Activated T-cell treated with anti-CD3 and anti-CD28 coated beads, Interleukin-2, amount 50 U/mL, for 72 hours (primary cell): ENCODE measurements at places on chromosomes 4 and X.

- H3K27ac ChIP-seq: no peak overlapping the region
- H3K36me3 ChIP-seq: no peaks in the 10 kb centered on the region
- H3K4me1 ChIP-seq: peaks cover 9% of the 10 kb centered on the region
- no peak for DNase-seq
- no peak overlapping the region for H3K4me3 ChIP-seq
Measured at GRCh38 chr4:54139332-54139731, 39.4 kb downstream of the GSX2 start.

- no peak for DNase-seq
- H3K36me3 ChIP-seq: no peaks in the 10 kb centered on the region
- H3K27ac ChIP-seq: no peak overlapping the region
- no peak overlapping the region for H3K4me3 ChIP-seq
- peaks cover 90% of the 10 kb centered on the region for H3K4me1 ChIP-seq
- H3K27me3 ChIP-seq: peaks cover 5% of the 10 kb centered on the region
Measured at GRCh38 chr4:184315675-184316359, 98.1 kb upstream of the ENPP6 start.

- H3K4me3 ChIP-seq: peak within 1 kb of the TSS; percentile 83
- H3K27ac ChIP-seq: peak within 1 kb of the TSS; percentile 6
- H3K36me3 ChIP-seq: no peaks in the 10 kb centered on the region
Measured at GRCh38 chr4:47031011-47031678, at the start of gene GABRB1. Gene GABRB1 (plus strand): TSS chr4:47031567.

DNA sequence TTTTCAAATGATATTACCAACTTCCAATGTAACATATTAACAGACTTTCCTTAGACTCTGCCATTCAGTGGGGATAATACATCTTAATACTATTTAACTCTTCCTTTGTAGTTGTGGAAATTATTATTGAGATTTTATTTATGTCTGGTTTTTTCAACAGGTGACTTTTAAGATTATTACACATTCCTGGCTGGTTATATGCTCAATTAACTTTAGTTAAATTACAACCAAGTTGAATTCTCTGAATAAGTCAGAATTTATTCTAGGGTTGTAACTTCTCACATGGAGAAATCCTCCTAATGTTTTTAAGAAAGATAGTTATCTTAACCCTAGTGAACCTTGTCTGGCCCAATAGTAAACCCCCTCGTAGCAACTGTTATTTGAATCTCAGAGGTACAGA is 107.3 kb downstream of the SLC10A6 start:
- H3K27me3 ChIP-seq: no peaks in the 10 kb centered on the region
- H3K4me3 ChIP-seq: no peak overlapping the region
- DNase-seq: no peak
- H3K4me1 ChIP-seq: no peaks in the 10 kb centered on the region
- H3K27ac ChIP-seq: no peak overlapping the region
- no peaks in the 10 kb centered on the region for H3K36me3 ChIP-seq

DNA sequence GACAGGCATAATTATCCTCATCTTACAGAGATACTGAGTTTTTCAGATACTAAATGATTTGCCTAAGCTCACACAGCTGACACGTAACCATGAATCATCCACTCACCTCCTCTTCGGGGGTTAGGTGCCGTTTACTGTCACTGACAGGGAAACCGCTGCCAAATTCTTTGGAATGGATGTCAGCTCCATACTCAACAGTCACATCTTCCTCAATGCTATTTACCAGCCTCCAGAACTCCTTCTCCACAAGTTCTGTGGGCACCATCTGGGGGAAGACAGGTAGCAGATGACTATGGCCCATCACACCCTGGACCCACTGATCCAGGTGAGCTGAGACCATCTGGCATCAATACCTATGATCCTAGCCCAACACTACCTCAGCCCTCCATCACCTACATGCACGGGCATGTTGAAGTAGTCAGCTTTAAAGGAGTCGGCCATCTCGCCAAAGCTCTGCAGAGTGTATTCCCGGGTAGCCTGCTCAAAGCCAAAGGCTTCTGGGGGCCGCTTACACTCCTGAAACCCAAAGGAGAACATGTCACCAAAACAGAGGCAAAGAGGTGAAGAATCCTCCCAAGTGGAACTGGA is 13.5 kb downstream of the KDM5C start:
- H3K4me3 ChIP-seq: no peak overlapping the region
- H3K27ac ChIP-seq: no peak overlapping the region
- no peaks in the 10 kb centered on the region for H3K4me1 ChIP-seq
- H3K27me3 ChIP-seq: no peaks in the 10 kb centered on the region
- DNase-seq: no peak

DNA sequence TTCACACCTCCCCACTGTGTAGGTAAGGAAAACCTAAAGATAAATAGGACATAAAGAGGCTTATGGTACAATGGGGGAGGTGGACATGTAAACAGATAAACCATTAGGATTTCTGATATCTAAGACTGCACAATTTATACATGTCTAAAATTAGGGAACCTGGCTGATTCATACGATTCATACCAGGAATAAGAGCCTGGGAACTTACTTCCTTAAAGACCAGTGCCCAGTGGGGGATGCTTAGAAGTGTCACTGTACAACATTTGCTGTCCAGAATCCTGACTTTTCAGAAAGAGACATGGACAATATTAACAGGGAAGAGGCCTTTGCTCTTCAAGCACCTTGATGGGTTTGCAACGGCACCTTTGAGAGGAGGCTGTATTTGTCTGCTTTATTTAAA is 116.8 kb upstream of the KIT start:
- H3K27ac ChIP-seq: no peak overlapping the region
- H3K4me3 ChIP-seq: no peak overlapping the region
- peaks cover 20% of the 10 kb centered on the region for H3K27me3 ChIP-seq
- no peak for DNase-seq
- peaks cover 5% of the 10 kb centered on the region for H3K4me1 ChIP-seq

DNA sequence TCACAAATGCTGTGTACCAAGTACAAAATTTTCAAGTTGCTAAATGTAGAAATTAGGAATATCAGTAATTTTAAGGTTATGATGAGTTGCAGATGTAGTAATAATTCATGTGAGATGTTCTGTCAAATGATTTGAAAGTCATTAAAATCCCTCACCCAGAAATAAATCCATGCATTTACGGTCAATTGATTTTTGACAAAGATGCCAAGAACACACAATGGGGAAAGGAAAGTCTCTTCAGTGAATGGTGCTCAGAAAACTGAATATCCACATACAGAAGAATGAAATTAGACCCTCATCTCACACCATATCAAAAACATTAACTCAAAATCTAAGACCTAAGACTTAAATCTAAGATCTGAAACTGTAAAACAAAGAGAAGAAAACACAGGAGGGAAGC is 12.9 kb upstream of the BMPR1B start:
- no peaks in the 10 kb centered on the region for H3K4me1 ChIP-seq
- H3K36me3 ChIP-seq: peaks cover 2% of the 10 kb centered on the region
- no peaks in the 10 kb centered on the region for H3K27me3 ChIP-seq
- DNase-seq: no peak
- no peak overlapping the region for H3K4me3 ChIP-seq

DNA sequence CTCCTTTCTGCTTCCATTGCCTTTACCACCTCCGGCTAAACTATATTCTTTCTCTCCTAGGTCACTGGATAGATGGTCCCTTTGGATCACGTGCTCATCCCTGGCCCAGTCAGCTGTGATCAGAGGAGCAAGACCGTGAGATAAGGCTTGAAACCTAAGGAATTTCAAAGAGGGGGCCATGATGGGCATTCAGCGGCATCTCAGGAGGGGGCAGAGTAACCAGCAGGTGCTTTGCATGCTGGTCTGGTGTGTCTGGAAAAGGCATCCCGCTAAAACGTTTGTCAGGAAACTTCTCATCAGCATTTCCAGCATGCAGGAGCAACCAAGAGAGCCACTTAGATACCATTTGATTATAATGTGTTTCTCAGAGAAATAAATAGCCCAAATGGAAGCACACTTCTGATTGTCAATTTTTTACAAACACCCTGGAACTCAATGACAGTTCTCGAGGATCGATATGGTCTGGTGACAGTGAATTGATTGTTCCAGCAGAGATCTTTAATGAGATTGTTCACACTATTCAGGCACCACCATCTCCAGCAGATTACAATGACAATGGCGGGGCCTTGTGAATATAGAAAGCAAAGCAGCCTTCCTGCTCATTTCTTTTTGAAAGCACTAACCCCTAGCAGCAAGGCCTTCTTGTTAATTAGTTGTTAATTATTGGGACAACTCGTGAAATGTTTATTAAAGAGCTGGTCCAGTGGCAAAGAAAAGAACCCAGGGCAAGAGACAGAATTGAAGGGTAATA is 327.1 kb downstream of the PTTG2 start:
- H3K4me1 ChIP-seq: peaks cover 11% of the 10 kb centered on the region
- H3K27me3 ChIP-seq: peaks cover 6% of the 10 kb centered on the region
- DNase-seq: no peak
- no peak overlapping the region for H3K4me3 ChIP-seq
- H3K36me3 ChIP-seq: peaks cover 2% of the 10 kb centered on the region
- no peak overlapping the region for H3K27ac ChIP-seq

GRCh38 chr4:182831376-182831775 is 85.8 kb downstream of the DCTD start:
- no peaks in the 10 kb centered on the region for H3K4me1 ChIP-seq
- no peaks in the 10 kb centered on the region for H3K36me3 ChIP-seq

- no peak overlapping the region for H3K4me3 ChIP-seq
- H3K27me3 ChIP-seq: peaks cover 7% of the 10 kb centered on the region
- no peaks in the 10 kb centered on the region for H3K36me3 ChIP-seq
Measured at GRCh38 chr4:168766604-168767316, 243.3 kb downstream of the CBR4 start.

- H3K4me1 ChIP-seq: no peaks in the 10 kb centered on the region
- peaks cover 11% of the 10 kb centered on the region for H3K27me3 ChIP-seq
- no peaks in the 10 kb centered on the region for H3K36me3 ChIP-seq
- no peak overlapping the region for H3K27ac ChIP-seq
Measured at GRCh38 chr4:9716093-9716492, 65.3 kb upstream of the DRD5 start.

DNA sequence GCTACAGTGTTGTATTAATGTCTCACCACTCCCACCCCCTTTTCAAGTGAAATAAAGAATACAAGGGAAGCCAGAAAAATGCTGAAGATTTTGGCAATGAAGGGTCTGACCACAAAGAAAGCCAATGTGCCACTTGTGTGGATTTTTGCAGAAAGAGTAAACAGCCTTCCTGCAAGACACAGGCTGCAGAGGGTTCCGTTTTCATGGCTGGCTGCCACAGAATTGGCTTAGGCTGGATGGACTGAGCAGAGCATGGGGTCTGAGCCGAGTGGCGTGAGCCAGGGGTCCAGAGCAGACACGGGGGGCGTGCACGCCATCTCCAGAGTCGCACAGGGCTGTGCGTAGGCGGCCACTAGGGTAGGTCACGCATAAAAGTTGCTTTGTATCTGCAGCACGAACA is 69.2 kb downstream of the MTNR1A start:
- H3K36me3 ChIP-seq: peaks cover under 1% of the 10 kb centered on the region
- H3K4me3 ChIP-seq: no peak overlapping the region
- H3K27me3 ChIP-seq: no peaks in the 10 kb centered on the region
- DNase-seq: no peak

DNA sequence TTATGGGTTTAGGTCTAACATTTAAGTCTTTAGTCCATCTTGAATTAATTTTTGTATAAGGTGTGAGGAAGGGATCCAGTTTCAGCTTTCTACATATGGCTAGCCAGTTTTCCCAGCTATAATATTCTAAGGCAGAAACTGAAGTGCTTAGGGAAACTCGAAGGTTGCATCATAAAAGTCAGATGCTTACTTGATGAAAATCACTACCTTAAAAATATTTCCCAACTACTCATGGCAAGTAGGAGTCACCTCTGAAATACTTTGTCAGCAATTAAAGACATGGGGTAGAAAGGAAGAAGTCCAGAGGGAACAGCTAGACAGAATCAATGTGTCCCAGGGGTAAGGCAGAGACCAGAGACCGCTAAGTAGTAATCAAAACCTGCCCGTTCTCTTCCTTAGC is 6.3 kb upstream of the AP1S2 start:
- H3K36me3 ChIP-seq: no peaks in the 10 kb centered on the region
- H3K27ac ChIP-seq: no peak overlapping the region
- H3K4me3 ChIP-seq: no peak overlapping the region
- peaks cover 6% of the 10 kb centered on the region for H3K4me1 ChIP-seq
- no peak for DNase-seq

- H3K36me3 ChIP-seq: no peaks in the 10 kb centered on the region
- no peak overlapping the region for H3K4me3 ChIP-seq
- no peak for DNase-seq
- H3K27ac ChIP-seq: no peak overlapping the region
Measured at GRCh38 chrX:17459661-17460060, 84.7 kb downstream of the NHS start.

DNA sequence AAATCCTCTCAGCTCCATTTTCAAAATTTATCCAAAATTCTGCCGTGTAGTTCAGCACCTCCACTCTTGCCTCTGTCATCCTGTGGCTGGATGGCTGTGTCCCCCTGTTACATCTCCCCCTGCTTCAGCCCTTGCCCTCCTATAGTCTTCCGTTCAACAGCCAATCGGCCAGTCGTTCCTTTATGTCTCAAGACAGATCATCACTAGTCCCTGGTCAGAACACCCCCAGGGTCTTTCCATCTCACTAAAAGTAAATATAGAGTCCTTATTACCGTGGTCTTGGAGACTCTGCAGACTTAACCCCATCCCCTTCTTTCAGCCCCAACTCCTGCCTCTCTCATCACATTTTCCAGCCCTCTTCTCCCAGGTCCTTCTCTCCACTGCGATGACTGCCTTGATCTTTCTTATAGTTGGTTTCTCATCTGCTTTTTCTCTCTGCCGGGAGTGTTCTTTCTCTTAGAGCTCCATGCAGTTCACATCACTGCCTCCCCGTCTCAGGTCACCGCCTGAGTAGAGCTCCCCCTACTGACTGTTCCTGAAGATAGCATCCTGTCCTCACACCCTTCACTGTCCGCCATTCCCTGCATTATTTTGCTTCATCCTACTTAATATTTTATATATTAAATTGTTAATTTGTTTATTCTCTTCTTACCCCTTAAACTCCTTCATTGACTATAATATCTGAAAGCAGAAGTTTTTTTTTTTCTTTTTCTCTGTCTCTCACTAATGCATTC is 736.9 kb upstream of the MAGEB2 start:
- H3K27ac ChIP-seq: no peak overlapping the region
- H3K4me1 ChIP-seq: no peaks in the 10 kb centered on the region
- peaks cover 7% of the 10 kb centered on the region for H3K27me3 ChIP-seq
- DNase-seq: no peak

DNA sequence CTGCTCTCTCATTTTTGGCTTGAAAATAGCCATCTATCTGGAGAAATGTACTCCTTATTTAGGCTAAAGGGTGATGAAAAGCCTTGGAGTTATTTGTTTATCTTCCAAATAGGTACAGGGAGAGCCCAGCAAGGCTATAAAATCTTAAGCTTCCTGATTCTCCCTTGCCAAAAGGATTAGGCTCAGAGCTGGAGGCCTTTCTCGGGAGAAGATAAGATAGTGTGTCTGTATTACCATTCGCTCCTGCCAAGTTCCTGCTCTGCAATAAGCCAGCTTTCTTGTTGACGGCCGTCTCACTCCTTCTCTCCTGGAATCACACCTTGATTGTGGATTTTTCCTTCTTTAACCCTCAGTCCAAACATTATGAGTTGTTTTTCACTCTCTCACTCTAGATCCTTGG is 171.8 kb upstream of the TTC29 start:
- H3K4me1 ChIP-seq: no peaks in the 10 kb centered on the region
- H3K4me3 ChIP-seq: no peak overlapping the region

- no peaks in the 10 kb centered on the region for H3K27me3 ChIP-seq
- peak overlapping the region; percentile 98 for H3K27ac ChIP-seq
Measured at GRCh38 chr4:16227462-16227868, 1.2 kb upstream of the TAPT1 start.

- H3K4me1 ChIP-seq: peaks cover 22% of the 10 kb centered on the region
- no peak for DNase-seq
- peaks cover 6% of the 10 kb centered on the region for H3K27me3 ChIP-seq
- peak overlapping the region; percentile 43 for H3K27ac ChIP-seq
- peak overlapping the region; percentile 2 for H3K4me3 ChIP-seq
Measured at GRCh38 chr4:139900964-139901376, 235.4 kb downstream of the MGST2 start.

- H3K36me3 ChIP-seq: peaks cover 8% of the 10 kb centered on the region
- H3K4me3 ChIP-seq: no peak overlapping the region
- peaks cover 44% of the 10 kb centered on the region for H3K4me1 ChIP-seq
- peak overlapping the region; percentile 32 for H3K27ac ChIP-seq
Measured at GRCh38 chr4:151095142-151095541, 4.3 kb upstream of the RPS3A start.
